H1 (cell line): ENCODE measurements at places on chromosomes 7 and 10. TPM values are rescaled to one million over a fixed set of nuclear protein-coding genes. Genes with fewer than 3 reads are reported as not detected.

HYAL4 gene
- total RNA-seq = not detected in 2 replicates

FAM237B gene
- total RNA-seq = not detected in 2 replicates

CALML3 gene
- total RNA-seq = not detected in 2 replicates

ZNF485 gene
- 5.9 and 8.2 TPM in 2 replicates for total RNA-seq

LRRD1 gene
- total RNA-seq = not detected in 2 replicates

HPS1 gene
- 38.7 and 44.0 TPM in 2 replicates for total RNA-seq

MGAM2 gene
- total RNA-seq = not detected in 2 replicates

POM121 gene
- total RNA-seq = 57.0 and 60.0 TPM in 2 replicates

CCDC172 gene
- total RNA-seq = 1.7 and 3.6 TPM in 2 replicates

AQP1 gene
- total RNA-seq = 0.17 and 0.19 TPM in 2 replicates

FXYD4 gene
- not detected in 2 replicates for total RNA-seq

SH2B2 gene
- 17.5 and 18.7 TPM in 2 replicates for total RNA-seq

CRHR2 gene
- 0.19 and 0.37 TPM in 2 replicates for total RNA-seq

MNX1 gene
- total RNA-seq = 0.39 and 0.52 TPM in 2 replicates

AGR2 gene
- total RNA-seq = not detected in 2 replicates

PNLIP gene
- total RNA-seq = not detected in 2 replicates

TNPO3 gene
- total RNA-seq = 99.2 and 100 TPM in 2 replicates

TEX36 gene
- not detected in 2 replicates for total RNA-seq

BICC1 gene
- 0.73 and 1.0 TPM in 2 replicates for total RNA-seq

FRMPD2 gene
- total RNA-seq = 0.07 and 0.10 TPM in 2 replicates

COPG2 gene
- 51.3 and 53.1 TPM in 2 replicates for total RNA-seq

CALN1 gene
- 14.4 and 15.2 TPM in 2 replicates for total RNA-seq

TAS2R41 gene
- total RNA-seq = not detected in 2 replicates

CRTAC1 gene
- 0.91 and 1.1 TPM in 2 replicates for total RNA-seq

RPEL1 gene
- not detected in 2 replicates for total RNA-seq

ZPBP gene
- total RNA-seq = not detected in 2 replicates

KEL gene
- total RNA-seq = 1.1 and 1.8 TPM in 2 replicates

MBL2 gene
- not detected in 2 replicates for total RNA-seq

C7orf57 gene
- 0.27 and 0.56 TPM in 2 replicates for total RNA-seq

MAPK8 gene
- total RNA-seq = 70.7 and 71.3 TPM in 2 replicates

IMMP2L gene
- 10.1 TPM in 2 replicates for total RNA-seq

TAS2R38 gene
- total RNA-seq = not detected in 2 replicates
